AG10803 (cell line): ENCODE measurements at places on chromosomes 2 and 18.
A peak's percentile ranks its signal among the peaks of the same experiment; 100 is the strongest.

GRCh38 chr2:113068249-113068648, 479 bp downstream of the IL1F10 start:
- no peak for DNase-seq

- no peak for DNase-seq
These were observed 47.8 kb upstream of the RNF103 start for GRCh38 chr2:86671337-86671981.

DNA sequence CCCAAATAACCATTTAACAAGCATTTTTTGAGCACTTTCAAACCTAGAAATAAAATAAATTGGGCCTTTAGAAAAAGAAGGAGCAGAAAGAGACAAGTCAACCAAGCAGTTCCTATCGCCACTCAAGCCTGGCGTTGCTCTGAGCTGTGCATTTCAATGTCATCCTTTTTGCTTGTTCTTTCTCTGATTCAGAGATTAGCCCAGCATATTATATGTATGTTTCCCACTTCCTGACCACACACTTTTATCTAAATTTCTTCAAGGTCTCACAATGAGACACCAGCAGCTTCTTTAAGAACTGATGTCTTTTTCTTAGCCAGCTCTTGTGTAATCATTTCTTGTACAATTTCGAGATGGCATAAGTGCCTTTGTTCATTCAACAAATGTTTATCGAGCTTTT, 344.5 kb upstream of the ID2 start:
- DNase-seq = no peak

- DNase-seq = no peak
These were observed 17.7 kb downstream of the MAP2 start for GRCh38 chr2:209441541-209441940.

- no peak for DNase-seq
These were observed 318.9 kb downstream of the NCKAP5 start for GRCh38 chr2:133249362-133249761.

- DNase-seq = no peak
These were observed 59.3 kb downstream of the WDR75 start for GRCh38 chr2:189500456-189501160.

GRCh38 chr2:15812187-15812780, 128.1 kb upstream of the MYCN start:
- DNase-seq = no peak

GRCh38 chr2:86411396-86411795, 29.8 kb upstream of the KDM3A start:
- DNase-seq = no peak

DNA sequence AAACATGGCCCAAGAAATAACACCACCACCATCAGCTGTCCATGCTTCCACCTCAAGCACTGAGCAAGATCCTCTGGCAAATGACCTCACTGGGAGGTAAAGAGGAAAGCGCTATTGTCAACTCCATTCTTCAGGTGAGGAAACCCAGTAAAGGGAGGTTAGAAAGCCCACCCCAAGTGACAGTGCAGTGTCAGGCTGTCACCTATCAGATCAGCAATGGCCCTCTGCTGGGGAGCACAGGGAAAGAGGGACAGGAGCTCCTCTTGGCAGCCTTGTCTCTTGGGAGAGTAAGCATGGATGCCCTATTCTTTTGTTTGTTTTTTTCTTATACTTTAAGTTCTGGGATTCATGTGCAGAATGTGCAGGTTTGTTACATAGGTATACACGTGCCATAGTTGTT, 104.3 kb upstream of the DAPL1 start:
- no peak for DNase-seq

DNA sequence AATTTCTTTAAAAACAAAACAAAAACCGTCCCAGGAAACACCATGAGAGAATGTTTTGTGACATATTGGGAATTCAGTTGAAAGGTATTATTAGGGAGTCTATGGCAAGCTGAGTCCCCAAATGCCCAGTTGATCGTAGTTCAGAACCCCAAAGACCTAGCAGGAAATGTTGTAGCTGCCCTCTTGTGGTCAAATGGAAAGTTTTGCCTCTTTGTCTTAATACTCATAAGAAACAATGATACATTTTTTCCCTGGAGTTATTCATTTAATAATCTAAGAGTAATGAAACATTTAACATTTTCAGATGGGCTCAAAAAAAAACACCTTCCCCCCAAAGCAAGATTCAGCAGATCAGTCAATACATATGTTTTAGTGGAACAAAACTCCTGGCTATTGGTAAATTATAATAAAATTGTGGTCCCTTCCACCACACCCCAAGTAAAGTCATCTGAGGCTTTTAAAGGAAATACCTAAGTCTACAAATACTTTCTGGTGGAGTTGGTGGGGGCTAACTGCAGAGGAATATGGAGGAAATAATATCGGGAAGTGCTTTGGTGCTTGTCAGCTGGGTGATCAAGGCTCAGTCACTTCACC, 37.8 kb upstream of the EFEMP1 start:
- DNase-seq = peak; percentile 63

GRCh38 chr2:70907130-70908057, 28.3 kb upstream of the ATP6V1B1 start:
- DNase-seq = no peak

DNA sequence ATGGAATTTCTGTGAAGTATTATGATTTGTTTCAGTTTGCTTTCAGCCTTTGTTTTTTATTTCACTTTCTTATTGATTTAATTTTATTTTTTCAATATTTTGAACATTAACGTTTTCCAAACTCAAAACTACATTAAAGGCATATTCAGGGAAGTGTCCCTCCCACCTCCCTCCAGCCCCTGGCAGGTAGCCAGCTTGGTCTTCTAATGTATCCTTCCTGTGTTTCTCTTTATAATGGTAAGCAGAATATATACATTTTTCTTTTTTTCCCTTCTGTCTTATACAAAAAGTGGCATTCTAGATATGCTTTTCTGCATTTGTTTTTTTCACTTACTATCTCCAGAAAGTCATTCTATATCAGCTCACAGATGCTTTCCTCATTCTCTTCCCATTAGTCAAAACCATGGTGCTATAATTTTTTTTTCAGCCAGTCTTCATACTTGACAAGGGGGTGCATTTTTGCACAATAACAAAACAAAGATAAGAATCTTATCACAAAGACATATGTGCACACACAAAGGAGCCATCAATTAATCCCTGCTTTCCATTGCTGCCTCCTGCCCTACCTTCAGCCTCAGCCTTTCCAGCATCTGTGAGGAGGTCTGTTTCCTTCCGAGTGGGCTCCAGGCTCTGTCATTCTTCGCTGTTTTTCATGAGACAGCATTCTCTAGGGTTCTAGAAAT, 33.7 kb upstream of the TMEM177 start:
- no peak for DNase-seq

DNA sequence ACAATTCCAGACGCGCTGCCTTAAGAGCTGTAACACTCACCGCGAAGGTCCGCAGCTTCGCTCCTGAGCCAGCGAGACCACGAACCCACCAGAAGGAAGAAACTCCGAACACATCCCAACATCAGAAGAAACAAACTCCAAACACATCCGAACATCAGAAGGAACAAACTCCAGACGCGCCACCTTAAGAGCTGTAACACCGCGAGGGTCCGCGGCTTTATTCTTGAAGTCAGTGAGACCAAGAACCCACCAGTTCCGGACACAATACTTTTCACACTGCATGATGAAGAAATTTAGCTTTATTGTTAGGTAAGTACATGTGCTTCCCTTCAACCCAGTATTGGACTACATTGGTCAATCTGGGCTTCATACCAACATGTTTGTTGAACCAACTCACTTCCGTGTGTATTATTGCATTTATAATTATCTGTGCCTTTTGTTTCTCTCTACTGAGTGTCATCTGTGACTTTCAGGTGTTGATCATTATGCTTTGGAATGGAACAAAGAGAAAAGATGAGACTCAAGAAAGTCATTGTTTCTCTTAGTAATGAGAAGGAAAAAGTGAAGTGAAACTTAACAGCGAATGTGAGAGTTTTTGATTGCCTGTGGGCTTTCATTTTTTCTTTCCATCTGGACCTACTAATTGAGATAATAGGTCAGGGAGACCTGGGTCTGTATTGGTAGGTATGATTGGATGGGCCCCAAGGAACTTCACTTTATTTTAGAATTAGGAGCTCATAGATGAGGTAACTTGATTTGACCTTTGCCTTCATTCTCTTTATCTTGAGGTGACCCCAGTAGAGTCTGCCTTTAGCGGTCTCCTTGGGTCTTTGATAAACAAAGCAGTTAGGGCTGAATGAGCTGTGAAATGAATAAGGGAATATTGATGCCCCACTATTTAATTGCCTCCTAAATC, 76.1 kb upstream of the CAVIN2 start:
- DNase-seq = no peak

- DNase-seq = no peak
These were observed 29.5 kb upstream of the STAT1 start for GRCh38 chr2:191043438-191043837.

GRCh38 chr18:62357079-62357719, 32.1 kb downstream of the TNFRSF11A start:
- DNase-seq = no peak

DNA sequence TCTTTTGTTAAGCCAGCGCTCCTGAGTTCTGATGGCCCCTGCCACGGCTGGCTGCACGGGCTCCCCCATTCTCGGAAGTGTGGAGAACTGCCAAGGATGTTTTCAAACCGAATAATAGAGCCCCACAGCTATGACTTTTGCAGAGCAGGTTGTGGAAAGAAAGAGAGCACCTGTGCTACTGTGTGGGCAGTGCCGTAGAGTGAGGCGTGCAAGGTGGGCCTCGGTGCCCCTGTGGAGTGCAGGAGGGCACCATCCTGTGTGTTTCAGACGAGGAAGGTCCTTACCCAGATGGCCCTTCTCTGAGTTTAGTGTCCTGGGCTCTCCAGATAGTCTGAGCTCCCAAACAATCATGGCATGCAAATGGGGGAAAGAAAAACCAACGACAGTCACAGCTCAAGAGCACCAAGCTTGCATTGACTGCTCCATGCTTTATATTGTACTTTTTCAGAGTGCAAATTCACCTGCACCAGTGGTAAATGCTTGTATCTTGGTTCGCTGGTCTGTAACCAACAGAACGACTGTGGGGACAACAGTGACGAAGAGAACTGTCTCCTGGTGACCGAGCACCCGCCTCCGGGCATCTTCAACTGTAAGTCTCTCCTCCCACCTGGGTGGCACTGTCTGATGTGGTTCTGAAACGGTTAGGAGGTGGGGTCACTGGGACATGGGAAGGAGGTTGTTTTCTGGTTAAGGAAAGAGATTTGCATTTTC, 219.4 kb downstream of the LDLRAD4 start:
- DNase-seq = no peak

GRCh38 chr2:38922902-38923301, 33.2 kb downstream of the ARHGEF33 start:
- DNase-seq = no peak

DNA sequence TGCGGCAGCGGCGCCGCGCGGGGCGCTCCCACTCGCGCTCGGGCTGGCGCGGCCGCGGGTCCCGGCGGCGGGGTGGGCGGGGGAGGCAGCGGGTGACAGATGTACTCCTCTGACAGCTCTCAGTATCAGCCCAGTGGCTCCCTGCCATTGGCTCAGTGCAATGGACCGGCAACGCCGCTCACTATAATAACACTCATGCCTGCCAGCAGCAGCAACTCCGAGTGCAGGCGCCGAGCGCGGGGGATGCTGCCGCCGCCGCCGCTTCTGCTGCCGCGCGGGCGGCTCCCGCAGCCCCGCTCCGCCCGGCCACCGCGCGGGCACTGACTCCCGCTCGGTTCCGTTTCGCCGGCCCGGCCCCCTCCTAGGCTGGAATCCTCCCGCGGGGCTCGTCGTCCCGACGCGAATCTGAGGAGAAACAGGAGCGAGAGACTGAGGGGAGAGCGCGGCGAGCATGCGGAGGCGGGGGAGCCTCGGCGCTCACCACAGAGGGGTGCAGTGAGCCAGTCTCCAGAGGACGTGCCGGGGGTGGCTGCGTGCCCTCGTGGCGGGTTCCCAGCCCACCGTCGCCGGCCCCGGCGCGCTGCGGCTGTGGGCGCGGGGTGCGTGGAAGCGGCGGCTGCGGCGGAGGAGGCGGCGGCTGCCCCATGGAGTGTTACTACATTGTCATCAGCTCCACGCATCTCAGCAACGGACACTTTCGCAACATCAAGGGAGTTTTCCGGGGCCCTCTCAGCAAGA, at the start of gene ZNF804A:
Gene ZNF804A, plus strand, starts transcription at position 214 of the 738 bp plus-strand sequence. Its CDS starts 431 bp downstream, at position 645.
- DNase-seq = peak; percentile 16

DNA sequence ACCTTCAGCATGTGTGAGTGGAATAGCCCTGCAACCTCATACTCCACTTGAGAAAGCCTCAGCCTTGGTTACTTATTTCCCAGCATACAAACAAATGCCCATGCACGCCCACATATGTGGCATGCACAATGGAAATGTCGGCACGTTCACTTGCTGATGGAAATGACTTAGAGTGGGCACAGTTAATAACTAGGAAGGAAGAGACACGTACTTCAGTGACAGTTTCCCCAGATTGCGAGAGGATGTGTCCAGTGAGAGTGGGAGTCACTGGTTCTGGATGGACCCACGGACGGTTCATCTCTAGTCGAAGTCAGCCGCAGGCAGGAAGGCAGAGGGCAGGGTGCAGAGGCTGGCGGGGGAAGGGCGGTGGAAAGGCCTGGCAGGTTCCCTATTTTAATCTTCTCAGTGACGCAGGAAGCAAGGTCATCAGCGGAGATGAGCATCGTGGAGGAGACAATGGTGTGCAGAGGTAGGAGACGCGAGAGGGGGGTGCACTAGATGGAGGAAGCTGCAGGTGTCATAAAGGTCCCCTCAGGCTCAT, 350.7 kb upstream of the MYT1L start:
- no peak for DNase-seq

- peak; percentile 88 for DNase-seq
These were observed 23.6 kb downstream of the UGP2 start for GRCh38 chr2:63865159-63865799.

DNA sequence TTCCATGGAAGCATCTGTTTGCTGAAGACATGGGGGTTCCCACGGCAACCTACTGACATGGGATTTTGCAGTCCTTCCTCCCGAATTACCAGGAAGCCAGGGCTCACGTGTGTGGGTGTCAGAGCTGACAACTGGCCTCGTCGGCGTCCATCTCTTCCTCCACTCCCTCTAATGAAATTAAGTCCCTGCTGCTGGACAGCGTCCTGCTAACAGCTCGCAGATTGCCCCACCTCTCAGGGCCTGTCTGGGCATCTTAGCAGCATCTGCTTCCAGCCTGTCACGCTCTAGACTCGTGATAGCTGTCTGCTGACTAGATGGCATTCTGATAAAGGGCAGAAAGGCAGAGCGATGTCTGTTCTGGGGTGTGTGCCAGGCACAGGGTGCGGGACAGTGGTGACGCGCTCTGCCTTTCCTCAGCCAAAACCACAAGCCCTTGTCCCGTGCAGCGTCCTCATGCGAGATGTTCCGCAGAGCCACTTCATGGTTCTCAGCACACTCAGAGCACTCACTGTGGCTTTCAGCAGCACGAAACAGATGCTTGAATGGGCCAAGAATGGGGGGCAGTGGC, 161.1 kb downstream of the ARL4C start:
- peak; percentile 95 for DNase-seq

DNA sequence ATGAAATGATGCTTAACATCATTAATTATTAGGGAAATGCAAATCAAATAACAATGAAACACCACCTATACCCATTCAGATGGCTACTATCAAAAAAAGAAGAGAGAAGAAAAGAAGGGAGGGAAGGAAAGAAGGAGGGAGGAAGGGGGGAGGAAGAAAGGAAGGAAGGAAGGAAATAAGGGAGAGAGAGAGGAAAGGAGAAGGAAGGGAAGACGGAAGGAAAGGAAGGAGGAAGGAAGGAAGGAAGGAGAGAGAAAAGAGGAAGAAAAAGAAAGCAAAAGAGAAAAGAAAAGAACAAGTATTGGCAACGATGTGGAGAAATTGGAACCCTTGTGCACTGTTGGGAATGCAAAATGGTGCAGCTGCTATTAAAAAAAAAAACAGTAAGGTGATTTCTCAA, 363.3 kb downstream of the TNS1 start:
- no peak for DNase-seq
